ENCODE measurements at places on chromosomes 2 and 18.
A peak's percentile ranks its signal among the peaks of the same experiment; 100 is the strongest.

DNA sequence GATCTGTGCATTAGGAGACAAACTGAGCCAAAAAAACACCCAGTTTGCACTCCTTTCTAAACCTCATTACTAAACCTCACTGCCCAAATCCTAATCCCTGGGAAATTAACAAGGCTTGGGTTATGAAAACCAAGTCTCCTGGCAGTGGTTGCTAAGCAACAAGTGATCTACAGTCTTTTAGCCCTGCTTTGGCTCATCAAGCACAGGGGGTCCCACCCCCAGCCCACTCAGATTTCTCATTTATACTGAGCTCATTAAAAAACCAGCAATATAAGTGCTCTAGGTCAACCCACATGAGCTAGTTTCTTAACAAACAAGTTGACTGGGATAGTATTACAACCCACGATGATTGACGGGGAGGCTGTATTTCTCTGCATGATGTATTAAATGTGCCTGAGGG is 18.4 kb downstream of the DNER start:
- DNase-seq, result no peak

DNA sequence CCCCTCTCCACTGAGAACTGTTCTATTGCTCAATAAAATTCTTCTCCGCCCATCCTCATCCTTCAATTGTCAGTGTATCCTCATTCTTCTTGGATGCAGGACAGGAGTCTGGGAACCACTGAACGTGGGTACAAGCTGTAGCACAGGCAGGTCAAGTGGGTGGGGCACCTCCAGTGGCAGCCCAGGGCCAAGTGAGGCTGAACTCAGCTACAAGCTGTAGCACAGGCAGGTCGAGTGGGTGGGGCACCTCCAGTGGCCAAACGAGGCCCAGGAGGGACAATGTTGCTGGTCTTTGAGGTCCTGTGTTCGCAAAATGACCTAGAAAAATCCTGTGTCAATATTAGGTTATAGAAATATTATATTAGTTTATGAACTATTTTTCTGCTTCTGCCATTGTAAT is 352.0 kb downstream of the TMX3 start:
- DNase-seq, result no peak

DNA sequence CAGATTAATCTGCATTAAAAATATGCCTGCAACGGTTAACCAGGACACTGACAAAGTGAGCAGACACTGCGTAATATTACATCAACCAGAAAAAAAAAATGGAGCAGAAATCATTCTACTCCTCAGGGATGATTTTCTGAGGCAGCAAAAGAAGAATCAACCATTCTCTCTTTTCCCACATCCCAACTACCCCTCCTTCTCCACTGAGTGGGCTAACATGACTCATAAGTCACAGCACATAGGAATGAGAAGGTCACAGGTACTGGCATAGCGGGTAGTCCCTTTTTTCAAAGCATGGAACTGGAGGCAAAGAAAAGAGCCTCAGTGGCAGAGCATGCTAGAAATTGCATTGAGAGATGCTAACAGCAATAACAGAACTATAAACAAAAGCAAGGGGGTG is 54.3 kb upstream of the TSPYL6 start:
- no peak for DNase-seq

DNA sequence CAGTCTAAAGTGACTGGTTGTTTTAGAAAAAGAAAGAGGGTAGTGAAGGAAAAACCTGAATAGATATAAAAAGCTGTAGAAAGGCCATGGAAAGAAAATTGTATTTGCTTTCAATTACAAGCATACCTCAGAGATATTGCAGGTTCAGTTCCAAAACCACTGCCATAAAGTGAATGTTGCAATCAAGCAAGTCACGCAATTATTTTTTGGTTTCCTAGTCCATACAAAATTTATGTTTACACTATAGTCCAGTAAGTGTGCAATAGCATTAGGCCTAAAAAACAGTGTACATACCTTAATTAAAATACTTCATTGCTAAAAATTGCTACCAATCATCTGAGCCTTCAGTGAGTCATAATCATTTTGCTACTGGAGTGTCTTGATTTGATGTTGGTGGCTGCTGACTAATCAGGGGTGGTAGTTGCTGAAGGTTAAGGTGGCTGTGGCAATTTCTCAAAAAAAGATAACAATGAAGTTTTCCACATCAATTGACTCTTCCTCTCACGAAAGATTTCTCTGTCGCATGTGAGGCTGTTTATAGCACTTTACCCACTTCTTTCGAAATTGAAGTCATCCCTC is 2003.8 kb upstream of the PIK3C3 start:
- DNase-seq, result no peak

DNA sequence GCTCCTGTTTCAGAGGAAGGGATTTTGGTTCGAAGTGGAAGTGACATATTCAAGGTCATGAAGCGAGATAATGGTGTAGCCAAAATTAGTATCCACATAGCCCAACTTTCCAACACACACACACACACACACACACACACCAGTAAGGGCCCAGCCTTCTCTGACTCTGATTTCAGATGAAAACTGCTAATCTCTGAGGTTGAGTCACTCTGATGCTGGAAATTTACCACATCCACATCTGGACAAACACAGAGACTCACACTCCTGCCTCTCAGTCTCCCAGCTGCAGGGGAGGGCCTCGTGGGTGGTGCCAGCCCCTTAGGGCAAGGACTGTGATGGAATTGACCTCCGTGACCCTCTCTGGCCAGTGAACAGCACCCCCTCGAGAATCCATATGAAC is 29.0 kb upstream of the SLC35F6 start:
- peak; percentile 81 for DNase-seq

- no peak for DNase-seq
Measured at GRCh38 chr18:59143441-59143840, 3.8 kb downstream of the SEC11C start.

GRCh38 chr2:240840435-240841060 is 20.5 kb upstream of the KIF1A start:
- DNase-seq, result peak; percentile 19

DNA sequence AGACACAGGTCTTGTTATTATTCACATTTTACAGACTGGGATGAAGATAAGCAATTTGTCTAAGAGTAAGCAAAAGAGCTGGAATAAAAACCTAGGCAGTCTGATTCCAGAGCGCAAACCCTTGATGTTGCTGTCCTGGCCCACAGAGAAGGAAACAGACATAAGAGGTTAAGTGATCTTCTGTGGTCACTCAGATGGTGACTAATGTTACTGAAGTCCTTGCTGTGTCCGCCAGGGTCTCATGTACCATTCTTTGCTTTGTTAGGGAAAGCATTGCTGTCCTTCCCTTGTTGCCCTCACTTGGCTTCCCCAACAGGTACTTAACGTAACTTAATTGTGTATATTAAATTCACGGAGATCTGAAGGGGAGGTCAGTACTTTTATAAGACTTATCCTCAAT is 14.9 kb upstream of the FAP start:
- DNase-seq, result no peak

GRCh38 chr2:187002242-187002641 is 153.3 kb upstream of the ZSWIM2 start:
- DNase-seq, result no peak

DNA sequence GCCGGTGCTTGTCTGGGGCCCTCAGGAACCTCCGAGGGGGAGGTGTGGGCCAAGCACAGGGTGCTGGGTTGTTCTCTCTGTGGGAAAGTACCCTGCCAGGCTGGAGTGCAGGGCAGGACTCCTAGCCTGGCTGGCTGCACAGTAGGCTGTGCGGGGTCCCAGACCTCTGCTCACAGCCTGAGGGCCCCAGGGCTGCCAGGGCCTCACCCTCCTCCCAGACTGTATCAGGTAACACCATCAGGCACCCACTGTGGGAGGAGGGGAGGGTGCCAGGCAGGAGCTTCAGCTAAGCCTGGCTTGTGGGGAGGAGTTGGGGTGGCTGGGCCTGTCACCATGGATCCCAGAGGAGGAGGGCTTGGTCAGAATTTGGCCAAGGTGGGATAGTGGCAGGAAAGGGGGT is 211.9 kb upstream of the SMAD2 start:
- DNase-seq, result no peak

DNA sequence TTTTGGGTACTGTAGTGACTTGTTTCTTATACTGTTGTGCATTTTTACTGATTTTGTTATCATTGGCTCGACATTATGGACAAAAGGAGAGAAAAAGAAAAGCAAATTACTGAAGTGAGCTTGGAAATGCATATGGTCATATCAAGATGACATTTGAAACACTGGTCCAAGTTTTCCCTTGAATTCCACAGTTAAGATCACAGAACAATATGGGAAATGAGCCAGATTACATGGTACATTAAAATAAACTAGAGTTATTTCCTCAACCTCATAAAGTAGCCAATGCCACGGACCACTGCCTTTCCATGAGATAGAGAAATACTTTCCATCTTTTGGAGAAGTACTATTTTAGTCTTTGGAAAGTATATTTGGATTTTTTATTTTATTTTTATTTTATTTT is 62.0 kb upstream of the SGPP2 start:
- DNase-seq, result no peak

- DNase-seq, result no peak
Measured at GRCh38 chr2:76330865-76331264, 620.1 kb upstream of the GCFC2 start.

GRCh38 chr2:113069676-113070605 is 2.2 kb downstream of the IL1F10 start:
- DNase-seq, result no peak

DNA sequence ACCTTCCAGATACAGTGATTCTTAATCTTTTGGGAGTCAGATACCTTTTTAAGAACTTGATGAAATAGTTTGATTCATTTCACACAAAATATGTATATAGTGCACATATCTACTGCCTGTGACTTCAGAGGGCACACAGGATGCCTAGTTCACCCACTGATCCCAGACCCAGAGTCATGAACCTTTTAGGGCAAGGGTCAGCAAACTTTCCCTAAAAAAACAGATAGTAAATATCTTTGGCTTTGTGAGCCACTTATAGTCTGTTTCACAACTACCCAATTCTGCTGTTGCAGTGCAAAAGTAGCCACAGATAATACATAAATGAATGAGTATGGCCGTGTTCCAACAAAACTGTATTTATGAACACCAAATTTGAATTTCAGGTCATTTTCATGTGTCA is 124.9 kb downstream of the ANKRD44 start:
- no peak for DNase-seq

GRCh38 chr2:12402440-12403139 is 314.1 kb upstream of the TRIB2 start:
- no peak for DNase-seq

DNA sequence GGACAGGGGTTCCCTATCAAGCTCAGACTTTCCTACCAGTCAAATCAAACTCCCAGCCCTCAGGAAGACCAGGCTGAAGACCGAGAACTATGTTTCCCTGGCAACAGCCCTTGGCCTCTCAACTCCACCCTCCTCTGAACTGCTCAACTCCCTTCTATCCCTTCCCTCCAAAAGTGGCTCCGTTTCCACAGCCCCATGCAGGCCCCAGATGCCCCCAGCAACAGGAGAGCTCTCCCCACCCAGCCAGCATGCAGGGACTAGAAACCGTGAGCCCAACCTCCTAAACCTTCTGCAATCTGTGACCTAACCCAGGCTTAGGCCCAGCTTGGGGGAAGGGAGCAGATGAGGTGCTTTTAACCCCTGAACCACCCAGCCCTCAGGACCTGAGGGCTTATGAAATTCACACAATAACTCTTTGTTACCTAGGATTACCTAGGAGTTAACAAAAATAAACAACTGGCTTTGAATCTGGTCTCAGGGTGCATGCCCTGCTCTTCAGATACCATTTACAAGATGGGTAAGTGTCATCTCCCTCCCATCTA is 87.2 kb downstream of the BCL11A start:
- no peak for DNase-seq

DNA sequence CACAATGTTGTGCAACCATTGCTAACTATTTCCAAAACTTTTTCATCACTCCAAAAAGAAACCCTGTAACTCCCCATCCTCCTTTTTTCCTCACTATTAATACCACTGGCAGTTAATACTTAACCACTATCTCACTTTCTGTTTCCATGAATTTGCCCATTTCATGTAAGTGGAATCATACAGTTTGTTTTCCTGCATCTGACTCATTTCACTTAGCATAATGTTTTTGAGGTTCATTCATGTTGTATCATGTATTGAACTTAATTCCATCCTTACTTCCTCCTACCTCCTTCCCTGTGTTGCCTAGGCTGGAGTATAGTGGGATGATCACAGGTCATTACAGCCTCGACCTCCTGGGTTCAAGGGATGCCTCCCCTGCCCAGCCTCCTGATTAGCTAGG is 68.3 kb downstream of the FAM117B start:
- no peak for DNase-seq

DNA sequence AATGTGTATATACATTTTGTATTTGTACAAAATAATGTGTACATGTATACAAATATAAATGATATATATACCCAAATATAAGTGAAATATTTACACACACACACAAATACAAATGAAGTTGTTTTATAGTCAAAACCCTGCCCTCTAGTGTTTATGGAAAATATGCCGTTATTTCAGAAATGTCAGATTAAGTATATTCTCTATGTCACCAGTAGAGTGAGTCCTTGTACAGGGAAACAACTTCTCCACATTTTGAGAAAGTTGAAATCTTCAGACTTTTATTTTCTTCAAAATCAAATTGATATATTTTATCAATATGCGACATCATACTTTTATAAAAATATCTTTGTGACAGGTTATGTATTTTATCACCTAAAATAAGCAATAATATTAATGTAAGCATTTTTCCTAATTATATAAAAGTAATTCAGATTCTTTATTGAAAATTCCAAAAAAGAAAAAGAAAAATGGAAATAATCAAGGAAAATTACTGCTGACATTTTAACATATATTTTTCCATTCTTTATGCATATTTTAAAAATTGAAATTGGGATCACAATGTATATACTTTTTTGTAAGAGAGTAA is 22.4 kb downstream of the ARL6IP6 start:
- DNase-seq, result peak; percentile 35

DNA sequence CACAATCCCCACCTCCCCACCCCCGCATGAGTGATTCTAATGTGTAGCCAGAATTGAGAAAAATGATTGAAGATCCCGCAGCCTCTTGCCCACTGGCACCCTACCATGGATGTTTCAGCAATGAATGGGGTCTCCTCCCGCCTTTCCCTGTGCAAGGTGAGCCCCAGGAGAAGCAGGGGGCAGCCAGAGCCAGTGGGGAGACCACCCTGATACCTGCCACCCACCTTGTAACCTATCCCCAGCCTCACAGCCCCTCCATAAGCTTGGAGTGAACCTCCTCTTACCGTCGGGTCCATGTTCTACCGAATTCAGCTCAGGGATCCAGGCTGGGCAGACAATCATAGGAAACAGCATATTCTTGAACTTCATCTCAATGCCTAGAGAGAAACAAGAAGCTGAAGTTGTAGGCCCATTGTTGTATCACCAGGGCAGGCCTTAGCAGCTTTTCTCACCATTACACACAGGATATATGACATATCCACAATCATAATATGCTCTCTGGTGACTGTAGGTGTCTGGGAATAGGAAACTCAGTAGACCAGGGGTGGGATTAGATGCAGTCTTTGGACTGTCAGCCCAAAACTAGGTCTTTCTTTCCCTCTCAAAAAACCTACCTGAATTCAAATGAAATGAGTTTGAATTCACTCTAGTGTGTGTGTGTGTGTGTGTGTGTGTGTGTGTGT is 30.9 kb downstream of the XDH start:
- no peak for DNase-seq

DNA sequence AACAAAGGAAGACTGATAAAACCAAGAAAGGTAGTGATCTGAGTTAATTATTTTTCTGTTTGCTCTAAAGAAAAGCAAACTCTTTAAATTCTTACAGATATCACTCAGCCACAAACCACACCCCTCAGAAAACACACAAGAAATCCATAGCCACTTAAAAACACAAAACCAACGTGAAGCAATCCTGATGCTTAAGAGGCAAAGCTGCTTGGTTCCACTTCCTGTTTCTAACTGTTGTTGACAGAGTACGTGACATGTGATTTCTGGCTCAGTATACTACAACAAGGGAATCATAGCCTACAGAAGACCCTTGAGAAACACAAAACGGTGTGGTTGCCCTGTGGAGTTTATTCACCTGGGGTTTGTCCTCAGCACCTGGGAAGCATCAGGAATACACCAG is 240.9 kb upstream of the APCDD1 start:
- no peak for DNase-seq
